ENCODE measurements at places on chromosomes 7 and 10.
A peak's percentile ranks its signal among the peaks of the same experiment; 100 is the strongest.

DNA sequence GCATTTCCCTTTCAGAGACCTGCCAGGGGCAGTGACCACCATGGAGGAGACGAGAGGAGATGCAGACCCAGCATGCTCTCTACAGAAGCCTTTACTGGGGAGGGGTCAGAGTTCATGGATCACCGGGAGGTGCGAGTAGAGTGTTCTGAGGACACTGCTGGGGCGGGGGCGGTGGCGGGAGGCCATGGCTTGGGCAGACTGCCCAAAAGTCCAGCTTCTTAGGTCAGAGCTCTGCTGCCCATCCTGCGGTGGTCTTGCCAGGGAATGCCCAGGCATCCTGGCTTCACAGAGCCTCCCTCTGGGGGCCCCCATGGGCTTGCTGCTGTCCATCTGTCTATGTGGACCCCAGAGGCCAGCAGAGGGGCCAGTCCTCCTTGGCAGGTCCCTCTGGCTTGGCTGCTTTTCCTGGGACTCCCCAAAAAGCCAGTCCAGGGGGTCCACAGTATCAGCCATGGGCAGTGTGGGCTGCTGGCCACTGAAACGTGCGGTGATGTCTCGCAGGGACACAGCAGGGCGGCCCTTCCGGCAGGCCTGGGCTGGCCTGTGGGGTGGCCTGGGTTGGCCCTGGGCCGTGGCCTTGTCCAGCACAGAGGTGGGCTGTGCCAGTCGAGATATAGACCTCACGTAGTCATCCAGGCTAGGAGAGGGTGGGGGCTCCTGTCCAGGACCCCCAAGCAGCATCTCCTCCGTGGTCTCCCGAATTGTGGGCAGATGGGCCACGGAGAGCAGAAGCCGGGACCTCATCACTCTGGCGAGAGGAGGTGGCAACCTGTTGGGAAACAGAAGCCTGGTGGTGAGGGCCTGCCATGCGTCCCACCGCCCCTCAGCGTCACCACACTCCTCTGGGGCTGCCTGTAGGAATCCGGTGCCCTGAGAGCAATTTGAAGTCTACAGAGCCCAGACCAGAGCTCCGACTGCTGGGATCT lies 1.1 kb downstream of the DEPP1 start:
- DNase-seq: no peak

DNA sequence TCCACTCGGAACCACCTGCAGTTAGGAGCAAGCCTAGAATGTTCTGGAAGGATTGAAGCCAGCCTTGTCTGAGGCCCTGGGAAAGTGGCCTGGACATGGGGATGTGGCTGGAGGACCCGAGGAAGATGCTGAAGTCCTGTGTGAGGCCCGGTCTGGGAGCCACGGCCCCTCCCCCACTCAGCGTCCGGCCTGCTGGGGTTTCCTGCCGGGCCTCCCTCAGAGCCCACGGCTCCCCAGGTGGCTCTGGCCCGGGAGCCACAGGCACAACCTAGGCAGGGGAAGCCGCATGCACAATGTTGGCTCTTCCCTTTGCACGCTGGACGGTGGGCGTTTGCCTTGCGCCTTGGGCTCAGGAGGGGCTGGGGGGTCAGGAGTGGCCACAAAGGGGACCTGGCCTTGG lies 39.0 kb downstream of the UNCX start:
- no peak for DNase-seq

GRCh38 chr7:106367018-106367420 lies 82.2 kb upstream of the NAMPT start:
- DNase-seq: no peak

- no peak for DNase-seq
Measured at GRCh38 chr10:133180192-133180964, 20.4 kb downstream of the KNDC1 start.

DNA sequence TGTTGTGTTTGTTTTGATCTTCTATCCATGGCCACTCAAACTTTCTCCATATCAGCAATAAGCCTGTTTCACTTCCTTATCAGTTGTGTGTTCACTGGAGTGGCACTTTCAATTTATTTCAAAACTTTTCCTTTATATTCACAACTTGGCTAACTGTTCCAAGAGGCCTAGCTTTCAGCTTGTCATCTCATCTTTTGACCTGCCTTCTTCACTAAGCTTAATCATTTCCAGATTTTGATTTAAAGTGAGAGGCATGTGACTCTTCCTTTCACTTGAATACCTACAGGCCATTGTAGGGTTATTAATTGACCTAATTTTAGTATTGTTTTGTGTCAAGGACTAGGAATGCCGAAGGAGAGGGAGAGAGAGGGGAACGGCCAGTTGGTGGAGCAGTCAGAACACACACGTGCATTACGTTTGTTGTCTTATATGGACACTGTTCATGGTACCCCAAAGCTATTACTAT lies 5.5 kb upstream of the GNAT3 start:
- DNase-seq: no peak

GRCh38 chr10:29790207-29790606 lies 155.4 kb upstream of the SVIL start:
- no peak for DNase-seq

- DNase-seq: no peak
Measured at GRCh38 chr10:6741541-6741941, 161.5 kb upstream of the PRKCQ start.

- no peak for DNase-seq
Measured at GRCh38 chr10:10959666-10960065, 58.0 kb upstream of the CELF2 start.

DNA sequence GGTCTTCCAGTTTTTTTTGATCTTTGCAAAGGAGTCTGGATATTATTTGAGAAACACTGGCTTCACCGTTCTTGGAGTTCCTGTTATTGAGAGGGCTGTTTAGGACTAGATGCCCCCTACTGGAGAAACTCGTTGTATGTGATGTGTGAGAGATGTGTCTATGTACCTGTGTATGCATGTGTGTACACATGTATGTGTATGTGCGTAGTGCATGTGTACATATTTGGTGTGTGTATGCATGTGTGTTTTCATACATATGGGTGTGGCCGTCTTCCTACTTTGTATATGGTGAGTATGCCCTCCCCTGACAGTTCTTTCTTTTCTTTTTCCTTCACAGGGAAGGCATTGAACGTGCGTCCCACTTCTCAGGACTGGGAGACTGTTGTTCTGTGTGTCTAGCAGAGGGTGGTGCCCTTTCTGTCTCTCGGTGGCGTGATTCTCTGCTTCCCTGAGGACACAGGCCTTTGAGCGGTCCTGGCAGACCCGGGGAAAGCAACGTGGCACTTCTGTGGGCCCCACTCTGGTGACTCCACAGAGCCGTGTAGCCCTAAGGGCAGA lies 3.0 kb upstream of the CALHM3 start:
- no peak for DNase-seq

DNA sequence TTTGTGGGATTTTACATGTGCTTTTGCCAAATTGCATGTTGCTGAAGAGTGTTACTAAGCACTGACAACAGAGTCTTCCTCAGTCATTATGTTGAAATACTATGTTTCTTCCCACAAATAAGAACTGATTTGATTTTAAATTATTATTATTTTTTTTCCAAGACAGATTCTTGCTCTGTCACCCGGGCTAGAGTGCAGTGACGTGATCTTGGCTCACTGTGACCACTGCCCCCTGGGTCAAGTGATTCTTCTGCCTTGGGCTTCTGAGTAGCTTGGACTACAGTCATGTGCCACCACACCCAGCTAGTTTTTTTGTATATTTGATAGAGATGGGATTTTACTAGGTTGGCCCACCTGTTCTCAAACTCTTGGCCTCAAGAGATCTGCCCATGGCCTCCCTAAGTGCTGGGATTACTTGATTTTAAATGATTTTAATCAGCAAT lies 42.3 kb downstream of the MINPP1 start:
- no peak for DNase-seq

DNA sequence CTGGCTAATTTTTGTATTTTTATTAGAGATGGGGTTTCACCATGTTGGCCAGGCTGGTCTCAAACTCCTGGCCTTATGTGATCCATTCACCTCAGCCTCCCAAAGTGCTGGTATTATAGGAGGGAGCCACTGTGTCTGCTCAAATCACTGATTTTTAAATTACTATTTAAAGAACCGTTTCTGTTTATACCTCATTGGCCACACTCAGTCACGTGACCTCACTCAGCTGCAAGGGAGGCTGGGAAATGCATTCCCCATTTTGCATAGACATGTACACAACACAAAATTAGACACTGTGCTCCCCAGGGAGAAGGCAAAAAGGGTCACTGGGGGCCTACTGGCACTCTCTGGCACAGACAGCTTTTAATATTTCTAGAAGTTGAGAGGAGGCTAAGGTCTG lies 13.6 kb upstream of the CALU start:
- DNase-seq: no peak

DNA sequence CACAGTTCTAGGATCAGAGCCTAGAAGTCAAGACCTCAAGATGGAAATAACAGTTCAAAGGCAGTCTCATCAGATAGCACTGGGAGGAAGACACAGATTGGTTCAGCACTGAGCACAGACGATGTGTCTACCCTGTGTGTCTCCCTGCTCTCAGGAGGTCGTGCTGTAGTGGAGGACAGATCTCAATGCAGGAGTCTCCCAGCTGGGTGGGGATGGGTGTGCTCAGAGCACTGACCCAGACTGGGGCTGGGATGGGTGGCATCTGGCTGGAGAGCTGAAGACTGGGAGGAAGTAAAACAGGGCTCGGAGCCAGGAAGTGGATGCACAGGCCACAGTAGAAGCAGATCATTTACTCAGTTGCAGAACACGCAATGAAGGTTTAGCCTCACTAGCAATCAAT lies 69.5 kb upstream of the GDF10 start:
- no peak for DNase-seq

- no peak for DNase-seq
Measured at GRCh38 chr10:11853468-11853867, 30.3 kb downstream of the PROSER2 start.

DNA sequence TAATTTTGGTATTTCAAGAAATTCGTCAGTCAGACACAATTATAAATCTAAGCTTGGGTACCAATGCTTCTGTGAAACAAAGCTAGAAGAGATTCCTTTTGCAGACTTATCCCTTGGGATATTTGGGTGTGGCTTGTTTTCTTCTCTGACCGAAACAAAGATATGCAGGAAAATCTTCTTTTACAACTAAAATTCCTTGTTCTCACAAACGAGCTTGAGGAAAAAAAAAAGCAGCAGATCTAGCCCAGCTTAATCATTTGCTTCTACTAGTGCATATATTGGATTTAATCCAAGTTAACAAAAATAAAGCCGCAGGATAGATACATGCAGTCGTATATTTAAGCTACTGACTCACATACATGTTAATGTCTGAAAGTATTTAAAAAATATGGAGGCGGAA lies 104.2 kb downstream of the PRTFDC1 start:
- DNase-seq: no peak

DNA sequence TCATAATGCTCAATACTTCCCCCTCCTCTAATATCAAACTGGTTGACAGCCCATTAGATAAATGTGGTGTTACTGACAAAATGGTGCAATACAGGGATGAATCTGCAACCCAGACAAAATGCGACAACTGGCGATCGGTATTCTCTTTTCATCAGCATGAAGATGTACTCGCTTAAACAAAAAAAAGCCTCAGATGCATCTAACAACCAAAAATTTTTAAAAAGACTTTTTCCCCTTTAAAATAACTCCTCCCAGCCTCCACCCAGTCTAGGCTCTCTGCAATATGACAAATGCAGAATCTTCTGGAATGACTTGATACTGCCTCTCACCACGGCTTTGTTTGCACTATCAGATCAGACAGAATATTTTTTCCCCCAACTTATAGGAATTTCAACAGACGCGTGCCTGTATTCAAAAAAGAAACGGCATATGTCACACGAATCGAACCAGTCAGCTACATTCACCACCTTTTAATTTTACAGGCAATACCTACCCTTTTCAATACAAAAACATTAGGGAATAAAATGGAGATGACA lies 1.2 kb downstream of the YWHAG start:
- DNase-seq: no peak

DNA sequence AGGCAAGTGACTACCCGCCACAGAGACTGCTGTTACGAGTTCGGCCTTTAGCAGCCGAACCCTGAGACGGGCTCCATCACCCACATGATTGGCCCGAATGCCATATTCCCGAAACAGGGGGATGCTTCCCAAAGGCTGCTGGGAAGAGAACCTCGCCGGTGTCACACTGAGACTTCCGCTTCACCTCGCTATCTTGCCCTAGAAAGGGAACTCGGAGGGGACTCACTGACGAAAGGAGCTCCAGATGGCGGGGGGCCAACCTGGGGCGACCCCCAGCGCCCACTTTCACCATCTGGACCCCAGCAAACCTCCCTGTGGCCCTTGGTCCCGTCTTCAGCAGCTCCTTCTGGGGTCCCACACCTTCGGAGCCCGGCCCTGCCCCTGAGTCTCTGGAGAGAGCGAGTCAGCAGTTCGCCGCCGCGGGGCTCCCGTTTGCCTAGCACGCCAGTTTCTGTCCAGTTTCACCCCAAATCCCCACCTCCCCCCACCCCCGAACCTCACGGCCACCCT lies 529 bp downstream of the HPS1 start:
- DNase-seq: no peak

- DNase-seq: peak; percentile 69
Measured at GRCh38 chr10:12902135-12902572, 99.4 kb downstream of the CCDC3 start.

DNA sequence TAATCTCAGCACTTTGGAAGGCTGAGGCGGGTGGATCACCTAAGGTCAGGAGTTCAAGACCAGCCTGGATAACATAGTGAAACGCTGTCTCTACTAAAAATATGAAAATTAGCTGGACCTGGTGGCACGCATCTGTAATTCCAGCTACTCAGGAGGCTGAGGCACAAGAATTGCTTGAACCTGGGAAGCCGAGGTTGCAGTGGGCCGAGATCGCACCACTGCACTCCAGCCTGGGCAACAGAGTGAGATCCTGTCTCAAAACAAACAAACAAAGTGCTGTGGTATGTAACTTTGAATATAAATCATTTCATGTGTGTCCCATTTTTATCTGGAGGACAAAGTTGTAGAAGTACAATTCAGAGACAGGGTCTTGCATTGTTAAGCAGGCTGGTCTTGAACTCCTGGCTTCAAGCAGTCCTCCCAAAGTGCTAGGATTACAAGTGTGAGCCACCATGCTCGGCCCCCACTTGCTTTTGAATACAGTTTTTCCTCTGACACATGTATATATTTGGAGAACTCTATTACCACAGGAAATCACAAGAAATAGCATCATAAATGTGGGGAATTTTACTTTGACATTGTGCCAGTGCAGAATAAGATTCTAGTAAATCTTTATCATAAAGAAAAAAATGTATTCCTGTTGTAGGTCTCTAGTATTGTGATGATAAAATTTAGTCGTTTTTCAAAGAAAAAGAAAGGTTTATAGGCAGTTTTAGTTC lies 32.6 kb downstream of the PTPN12 start:
- no peak for DNase-seq

- DNase-seq: no peak
Measured at GRCh38 chr7:37031571-37032257, 307.4 kb upstream of the AOAH start.

All from right renal cortex interstitium (tissue), 3 donors.